ENCODE measurements at places on chromosomes 6 and 20.

- no peak for DNase-seq
Measured at GRCh38 chr6:36594816-36595643, 868 bp downstream of the SRSF3 start.

- no peak for DNase-seq
Measured at GRCh38 chr20:57749869-57750268, 40.1 kb upstream of the PMEPA1 start.

- DNase-seq: no peak
Measured at GRCh38 chr6:30894381-30894780, 10.1 kb downstream of the DDR1 start.

DNA sequence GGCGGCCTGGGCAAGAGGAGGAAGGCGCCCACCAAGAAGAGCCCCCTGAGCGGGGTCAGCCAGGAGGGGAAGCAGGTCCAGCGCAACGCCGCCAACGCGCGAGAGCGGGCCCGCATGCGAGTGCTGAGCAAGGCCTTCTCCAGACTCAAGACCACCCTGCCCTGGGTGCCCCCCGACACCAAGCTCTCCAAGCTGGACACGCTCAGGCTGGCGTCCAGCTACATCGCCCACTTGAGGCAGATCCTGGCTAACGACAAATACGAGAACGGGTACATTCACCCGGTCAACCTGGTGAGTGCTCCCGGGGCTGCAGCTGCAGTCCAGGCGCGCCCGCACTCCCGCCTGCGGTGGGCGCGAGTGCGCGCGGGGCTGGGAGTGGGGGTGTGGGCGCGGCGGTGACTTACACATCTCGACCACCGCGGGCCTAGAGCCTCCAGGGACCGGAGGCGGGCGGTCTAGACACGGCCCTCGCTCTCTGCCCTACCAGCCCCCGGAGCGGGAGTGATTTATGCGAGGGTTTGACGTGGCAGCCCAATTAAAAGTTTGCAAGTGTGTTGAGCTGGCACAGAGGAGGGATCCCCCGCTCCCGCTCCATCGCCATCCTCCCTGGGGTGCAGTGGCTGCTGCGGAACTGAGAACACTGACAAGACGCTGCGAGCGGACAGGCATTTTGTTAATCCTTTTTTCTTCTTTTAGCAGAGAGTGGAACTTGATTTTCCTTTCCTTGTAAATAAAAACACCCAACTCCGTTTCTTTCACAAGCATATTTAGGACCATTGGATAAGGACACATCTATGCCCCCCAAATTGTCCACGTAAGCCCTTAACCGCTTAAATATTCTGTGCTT lies 867 bp downstream of the TCF21 start:
- no peak for DNase-seq
